ENCODE measurements at places on chromosomes 16 and 17.

- DNase-seq, result no peak
Observed at GRCh38 chr17:63540590-63540989, 9.7 kb upstream of the DCAF7 start.

DNA sequence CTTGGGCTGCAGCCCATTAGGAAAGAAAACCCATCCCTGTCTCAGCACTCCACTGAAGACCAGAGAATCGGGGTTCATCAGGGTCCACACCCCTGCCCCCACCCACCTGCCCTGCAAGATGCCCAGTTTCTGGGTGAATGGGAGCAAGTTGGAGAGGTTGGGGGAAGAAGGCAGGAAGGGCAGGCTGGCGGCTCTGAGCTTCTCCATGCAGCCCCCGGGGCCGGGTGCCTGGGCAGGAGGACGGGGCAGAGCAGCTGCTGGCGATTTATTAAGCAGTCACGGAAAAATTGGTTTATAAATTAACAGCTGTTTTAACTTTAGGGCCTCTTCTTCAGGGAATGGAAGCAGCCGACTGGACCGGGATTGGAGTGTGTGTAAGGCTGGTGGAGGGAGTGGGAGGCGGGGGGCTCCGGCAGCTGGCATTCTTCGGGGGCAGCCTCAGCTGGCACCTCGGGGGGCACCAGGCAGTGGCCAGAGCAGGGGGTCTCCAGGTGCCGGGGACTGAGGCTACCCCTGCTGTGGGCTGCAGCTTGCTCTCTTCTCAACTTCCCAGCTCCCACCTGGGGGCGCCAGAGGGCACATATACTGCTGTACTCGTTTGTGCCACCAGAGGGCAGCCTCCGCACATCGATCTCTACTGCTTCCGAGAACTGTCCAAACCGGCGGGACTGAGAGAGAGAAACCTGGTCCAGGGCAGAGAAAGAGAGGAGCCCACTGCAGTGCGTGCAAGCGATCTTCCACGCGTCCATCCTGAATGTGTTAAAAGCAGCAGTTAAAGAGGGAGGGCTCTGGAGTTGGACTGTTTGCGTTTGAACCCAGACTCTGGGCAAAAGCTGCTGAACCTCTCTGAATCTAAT, 5.0 kb upstream of the PPP1R1B start:
- peak; percentile 47 for DNase-seq

DNA sequence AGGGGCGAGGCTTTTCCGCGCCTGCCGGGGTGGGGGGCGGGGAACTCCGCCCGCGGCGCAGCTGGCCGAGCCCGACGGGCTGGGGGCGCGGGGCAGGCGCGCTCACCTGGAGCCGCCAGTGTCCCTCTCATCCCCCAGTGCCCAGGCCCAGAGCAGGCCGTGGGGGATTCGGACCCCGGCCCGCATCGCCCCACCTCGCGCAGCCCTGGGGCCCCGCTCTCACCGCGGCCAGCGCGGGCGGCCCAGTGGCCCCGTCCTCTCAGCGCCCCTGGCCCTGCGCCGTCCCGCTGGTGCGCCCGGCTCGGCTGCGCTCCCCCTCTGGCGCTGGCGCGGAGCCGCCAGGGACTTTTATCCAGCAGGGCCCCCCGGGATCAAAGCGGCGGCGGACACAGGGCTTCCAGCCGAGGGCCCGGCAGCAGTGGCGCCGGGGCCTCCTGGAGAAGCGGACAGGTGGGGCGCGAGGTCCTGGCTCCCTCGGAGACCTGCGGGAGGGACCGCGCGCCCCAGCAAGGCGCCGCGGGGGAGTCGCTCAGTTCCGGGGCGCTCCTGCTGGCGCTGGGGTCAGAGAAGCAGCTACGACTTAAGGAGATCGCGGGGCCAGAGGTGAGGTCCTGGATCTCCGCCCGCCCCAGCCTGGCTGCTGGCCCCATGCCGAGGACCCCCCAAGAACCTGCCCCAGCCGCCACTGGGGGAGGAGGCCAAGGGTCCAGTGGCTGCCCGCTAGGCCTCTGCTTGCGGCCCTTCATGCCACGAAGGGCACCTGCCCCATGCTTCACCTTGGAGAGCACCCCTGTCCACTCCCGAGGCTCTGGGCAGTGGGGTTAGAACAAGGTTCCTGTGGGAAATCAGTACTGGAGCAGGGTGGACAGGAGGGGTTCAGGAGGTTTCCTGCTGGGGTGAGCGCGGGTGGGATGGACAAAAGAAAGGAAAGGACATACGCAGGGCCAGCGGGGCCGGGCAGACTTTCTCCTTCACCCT, 823 bp upstream of the NOTUM start:
- no peak for DNase-seq

DNA sequence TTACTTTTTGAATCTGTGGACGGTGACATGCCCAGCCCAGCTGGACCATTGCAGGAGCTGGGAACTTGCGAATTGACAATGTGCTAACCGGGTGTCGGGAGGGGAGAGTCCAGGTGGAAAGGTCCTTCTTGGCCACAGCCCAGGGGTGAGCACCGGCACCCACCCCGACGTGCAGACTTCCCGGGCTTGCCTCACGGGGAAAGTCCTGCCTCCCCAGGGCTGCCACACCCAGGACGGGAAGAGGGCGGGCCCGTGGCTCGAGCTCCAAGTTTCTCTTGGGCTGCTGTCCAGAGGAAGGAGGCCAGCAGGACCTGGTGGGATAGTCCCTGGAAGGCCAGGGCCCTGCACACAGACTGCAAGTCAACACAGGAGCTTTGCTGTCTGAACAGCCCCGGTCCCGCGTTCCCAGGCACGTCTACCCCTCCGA, 17.7 kb downstream of the CARD14 start:
- no peak for DNase-seq

GRCh38 chr17:44503147-44504029, at the start of gene GPATCH8:
TSS of gene GPATCH8 (minus strand) at chr17:44503406. CDS start at chr17:44503370, 36 bp downstream.
- DNase-seq, result peak; percentile 53

DNA sequence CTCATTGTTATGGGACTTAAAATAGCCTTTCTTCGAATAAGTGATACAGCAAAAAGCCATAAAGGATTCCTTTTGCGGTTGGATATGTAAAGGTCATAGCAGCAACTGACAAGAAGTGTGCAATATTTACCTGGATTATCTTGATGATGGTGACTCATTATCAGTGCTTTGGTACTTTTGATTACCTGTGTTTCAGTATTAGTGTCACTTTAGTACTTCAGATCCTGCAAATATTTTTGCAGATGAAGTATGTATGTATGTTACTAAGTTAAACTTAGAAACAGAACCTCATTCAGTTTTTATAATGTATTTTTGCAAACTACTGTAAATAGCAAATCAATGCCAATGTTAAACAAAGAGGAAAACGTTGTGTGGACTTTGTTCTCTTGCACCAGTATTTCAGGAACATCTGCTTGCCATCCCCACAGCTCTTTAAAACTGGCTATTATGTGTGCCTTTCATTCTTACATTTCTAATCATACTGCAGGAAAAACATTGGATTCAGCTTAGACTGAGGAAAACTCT, 10.5 kb downstream of the CNEP1R1 start:
- DNase-seq, result no peak

DNA sequence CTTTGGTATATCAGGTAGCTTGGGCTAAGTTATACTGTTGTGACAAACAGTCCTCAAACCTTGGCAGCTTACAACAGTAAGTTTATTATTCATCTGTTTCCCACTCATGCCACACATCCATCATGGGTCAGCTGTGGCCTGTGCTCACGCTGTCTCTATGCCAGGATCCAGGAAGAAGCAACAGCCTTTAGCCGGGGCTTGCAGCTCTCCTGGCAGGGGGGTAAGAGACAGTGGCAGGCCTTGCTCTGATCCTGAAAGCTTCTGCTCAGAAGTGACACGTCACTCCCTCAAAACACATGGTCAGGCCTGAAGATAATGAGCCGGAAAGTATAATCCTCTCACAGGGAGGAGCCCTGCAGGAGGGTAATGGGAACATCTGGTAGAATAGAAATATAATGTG, 377.6 kb downstream of the CPPED1 start:
- no peak for DNase-seq

GRCh38 chr17:64984851-64985521, 65.7 kb upstream of the LRRC37A3 start:
- DNase-seq, result no peak

DNA sequence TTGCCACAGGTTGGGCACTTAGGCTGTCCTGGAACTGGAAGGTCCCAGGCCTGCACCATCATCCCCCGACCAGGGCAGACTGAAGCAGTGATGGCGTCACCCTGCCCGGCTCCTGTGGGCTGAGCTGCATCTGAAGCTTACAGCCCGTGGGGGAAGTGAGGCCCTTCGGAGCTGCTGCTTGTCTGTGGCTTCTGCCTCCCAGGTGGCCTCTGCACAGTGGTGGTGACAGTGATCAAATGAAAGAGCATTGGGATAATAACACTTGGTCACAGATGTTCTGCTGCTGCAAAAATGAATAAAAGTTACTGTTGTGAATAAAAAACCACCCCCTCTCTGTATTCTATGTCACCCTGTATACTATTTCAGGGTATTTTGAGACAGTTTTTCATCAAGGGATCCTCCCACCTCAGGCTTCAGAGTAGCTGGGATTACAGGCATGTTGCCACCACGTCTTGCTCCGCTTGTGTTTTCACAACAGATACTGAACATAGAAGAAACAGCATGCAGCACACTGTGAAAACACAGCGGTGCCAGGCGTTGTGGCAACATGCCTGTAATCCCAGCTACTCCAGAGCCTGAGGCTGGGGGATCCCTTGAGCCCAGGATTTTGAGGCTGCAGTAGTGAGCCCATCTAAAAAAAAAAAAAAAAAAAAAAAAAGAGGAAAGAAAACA, 165.0 kb downstream of the LGALS9B start:
- no peak for DNase-seq

GRCh38 chr17:82092628-82092994, 5.4 kb downstream of the FASN start:
- no peak for DNase-seq

DNA sequence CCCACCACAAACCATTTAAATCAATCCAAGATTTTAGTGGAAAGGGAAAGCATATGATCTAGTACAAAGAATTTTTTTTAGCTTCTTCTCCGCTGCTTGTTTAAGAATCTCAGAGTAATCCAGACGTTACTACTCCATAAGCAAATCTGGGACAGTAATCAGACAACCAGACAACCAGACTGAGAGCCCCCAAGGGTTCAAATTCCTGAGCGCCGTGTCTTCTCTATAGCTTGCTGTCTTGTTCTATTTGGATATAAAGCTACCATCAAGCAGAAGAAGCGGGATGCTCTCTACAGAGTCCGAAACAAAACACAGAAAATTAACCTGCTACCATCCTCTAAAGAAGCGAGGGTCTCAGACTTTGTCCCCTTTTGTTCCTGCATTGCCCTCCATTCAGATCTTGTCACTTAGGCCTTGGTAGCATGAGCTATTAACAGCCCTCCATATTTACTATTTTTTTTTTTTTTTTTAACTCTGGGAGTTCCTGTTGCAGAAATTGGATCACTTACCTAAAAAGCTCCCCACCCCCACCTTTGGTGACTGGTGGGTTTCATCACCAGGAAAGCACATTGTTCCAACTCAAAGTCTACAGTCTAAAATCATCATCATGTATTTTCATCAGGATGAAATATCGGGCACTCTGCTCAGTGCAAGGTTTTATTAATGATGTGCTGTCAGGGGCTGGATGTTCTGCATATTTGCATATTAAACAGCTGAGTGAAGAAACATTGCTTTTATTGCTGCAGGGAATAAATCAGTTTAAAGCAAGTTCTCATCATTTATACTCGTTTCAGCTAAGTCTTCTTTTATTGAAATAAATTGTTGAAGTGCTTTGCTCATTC, 576.7 kb downstream of the WWOX start:
- DNase-seq, result no peak

DNA sequence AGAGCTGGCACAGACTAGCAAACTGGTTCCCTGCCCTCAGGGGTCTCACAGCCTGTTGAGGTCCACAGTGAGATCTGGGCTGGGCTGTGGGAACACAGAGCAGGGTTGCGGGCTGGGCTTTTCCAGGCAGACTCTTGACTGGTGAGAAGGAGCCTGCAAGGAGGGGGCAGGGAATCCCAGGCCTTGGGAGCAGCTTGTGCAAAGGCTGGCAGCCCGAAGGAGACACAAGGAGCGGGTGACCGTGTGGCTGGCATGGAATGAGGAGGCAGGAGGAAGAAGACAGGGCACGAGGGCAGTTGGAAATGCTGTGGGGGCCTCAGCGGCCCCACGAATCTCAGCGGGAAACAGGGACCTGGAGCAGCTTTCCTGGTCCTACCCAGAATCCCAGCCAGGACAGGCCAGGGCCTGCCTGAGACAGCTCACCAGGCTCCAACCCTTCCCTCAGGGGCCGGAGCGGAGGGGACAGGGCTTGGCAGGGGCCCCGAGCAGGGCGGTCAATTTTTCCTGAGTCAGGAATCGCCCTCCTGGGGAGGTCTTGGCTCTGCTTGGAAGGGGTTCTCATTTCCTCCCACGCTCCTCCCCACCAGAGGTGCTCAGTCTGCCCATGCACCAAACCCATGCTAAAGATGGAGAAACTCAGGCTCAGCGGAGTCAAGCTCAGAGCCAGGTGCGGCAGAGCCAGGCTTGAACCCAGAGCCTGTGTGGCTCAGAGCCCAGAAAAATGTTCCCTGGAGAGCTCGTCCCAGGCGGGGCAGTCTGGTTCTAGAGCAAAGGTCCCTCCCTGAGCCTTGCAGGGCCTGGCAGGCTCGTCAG, 9.2 kb upstream of the SNN start:
- no peak for DNase-seq

- no peak for DNase-seq
Observed at GRCh38 chr16:56995136-56995805, 5.9 kb downstream of the NLRC5 start.

DNA sequence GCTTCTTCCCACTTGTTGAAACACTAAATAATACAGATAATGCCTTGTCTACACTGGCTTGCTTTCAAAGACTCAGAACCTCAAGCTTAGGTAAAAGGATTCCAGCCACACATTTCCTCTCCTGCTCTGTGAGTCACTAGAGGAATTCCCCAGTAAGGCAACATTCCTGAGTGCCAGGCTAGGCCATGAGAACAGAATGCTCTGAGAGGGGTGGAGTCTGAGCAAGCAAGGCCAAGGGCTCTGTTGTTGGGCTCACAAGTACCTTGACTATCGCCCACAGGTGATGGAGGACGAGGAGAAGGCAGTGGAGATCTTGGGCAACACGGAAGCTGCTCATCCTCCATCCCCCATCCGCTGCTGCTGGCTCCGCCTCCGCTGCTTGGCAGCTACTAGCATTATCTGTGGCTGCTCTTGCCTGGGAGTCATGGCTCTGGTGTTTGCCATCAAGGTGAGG, 6.7 kb upstream of the PHKG2 start:
- DNase-seq, result no peak

DNA sequence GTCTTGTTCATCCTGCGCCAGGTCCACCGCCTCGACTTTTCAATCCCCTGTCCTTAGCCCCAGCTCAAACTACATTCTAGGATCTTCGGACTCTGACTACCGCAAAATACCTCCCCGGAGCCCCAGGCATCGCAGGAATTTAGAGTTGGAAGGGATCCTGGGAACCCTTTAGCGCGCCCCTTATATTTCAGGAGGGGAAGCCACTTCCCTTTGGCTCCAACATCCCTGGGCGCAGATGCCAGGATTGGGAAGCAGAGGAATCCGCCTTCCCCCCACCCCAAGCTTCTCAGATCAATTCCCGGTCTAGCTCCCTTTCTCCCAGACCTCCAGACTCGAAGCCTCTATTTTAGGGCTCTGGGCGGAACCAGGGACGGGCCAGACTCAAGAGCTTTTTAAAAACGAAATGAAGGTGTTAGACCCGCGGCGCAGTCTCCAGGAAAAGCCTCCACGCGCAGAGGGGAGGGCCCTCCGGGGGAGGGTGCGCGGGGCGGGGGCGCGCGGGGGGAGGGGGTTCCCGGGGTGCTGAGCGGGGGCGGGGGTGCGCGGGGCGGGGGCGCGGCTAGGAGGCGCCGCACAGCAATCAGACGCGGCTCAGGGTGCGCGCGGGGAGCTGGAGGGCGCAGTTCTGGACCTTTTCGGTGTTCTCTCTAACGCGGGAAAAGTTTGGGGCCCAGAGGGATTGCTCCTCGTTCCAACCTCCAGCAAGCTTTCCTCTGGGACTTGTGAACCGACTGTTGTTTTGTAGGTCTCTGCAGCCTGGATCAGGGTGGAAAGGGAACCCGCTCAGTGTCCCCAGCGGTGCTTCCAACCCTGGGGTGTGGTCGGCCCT, 1.6 kb downstream of the AHSP start:
- DNase-seq, result no peak
